ENCODE measurements at places on chromosomes 1 and 21.

- DNase-seq: no peak
Observed at GRCh38 chr1:59999006-59999405, 72.4 kb upstream of the CYP2J2 start.

GRCh38 chr1:89269277-89269676, 3.4 kb downstream of the GBP5 start:
- no peak for DNase-seq

DNA sequence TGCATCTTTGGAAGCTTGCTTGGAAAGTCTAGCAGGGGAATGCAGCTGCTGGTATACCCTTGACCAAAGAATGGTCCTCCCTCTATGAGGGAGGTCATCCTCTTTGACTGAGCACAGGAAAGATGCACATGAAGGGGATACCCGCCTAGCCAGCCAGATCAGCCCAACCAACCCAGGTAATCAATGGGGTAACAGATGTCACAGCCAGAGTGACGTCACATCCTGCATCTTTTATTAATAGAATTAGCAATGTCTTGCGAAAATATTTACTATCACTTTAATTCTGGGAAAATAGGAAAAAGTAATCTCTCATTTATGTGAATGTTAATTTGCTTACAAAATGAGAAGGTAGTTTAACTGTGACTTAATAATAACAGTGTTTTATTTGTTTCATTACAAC, 25.6 kb upstream of the PTBP2 start:
- no peak for DNase-seq

DNA sequence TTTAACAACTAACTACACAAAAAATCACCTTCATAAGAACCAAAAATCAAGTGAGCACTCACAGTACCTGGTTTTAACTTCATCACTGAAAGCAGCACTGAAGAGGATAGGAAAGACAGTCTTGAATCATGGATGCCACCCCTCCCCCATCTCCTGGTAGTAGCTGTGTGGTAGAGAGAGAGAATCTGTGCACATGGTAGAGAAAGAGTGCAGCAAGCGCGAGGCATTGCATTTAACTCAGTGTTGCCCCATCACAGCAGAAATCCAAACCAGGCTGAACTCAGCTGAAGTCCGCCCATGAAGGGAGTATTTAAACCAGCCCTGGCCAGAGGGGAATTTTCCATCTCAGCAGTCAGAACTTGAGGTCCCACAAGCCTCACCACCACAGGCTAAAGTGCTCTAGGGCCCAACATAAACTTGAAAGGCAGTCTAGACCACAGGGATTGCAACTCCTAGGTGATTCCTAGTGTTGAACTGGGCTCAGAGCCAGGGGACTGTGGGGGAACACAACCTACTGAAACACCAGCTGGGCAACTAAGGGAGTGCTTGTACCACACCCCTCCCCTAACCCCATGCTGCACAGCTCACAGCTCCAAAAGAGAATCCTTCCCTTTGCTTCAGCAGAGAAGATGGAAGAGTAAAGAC, 38.4 kb downstream of the VAV3 start:
- DNase-seq: peak; percentile 89

DNA sequence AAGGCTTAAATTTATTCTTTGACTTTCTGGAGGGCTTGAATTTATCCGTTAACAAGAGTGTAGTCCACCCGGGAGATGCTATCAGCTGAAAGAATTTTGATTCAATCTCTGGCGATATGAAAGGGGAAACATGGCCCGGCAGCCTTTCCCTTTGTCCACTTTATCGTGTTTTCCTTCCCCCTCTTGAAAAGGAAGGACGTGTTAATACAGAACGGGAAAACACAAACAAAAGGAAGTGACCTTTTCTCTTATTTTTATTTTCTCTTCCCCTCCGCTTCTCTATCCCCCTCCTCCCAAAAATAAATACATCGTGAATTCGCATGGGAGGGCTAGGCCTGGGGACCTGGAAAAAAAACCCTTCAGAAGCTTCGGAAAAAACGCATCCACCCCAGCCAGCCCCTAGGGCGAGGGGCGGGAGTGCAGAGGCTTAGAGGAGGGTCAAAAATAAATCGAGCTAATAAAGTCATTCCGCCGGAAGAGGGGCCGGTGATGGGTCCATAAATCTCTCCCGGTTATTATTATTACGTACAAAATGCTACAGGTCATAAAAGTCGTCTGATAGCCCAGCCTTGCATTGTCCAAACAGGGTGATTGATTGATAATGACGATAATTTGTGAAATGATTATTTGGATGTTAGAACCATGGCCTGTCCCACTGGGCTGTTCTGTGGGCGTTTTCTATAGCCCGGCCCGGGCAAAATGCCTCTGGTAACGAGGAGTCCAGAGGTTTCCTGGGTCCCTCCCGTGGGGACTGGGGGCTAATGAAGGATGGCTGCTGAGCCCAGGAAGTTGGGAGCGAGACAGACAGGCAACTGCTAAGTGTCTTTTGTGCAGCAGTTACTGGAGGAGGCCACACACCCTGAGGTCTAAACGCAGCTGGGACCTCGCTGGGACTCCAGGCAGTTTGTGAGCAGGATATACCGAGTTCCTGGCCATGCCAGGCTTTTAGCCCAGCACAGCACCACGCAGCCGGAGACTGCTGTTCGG, 179.4 kb downstream of the PRDM16 start:
- no peak for DNase-seq

DNA sequence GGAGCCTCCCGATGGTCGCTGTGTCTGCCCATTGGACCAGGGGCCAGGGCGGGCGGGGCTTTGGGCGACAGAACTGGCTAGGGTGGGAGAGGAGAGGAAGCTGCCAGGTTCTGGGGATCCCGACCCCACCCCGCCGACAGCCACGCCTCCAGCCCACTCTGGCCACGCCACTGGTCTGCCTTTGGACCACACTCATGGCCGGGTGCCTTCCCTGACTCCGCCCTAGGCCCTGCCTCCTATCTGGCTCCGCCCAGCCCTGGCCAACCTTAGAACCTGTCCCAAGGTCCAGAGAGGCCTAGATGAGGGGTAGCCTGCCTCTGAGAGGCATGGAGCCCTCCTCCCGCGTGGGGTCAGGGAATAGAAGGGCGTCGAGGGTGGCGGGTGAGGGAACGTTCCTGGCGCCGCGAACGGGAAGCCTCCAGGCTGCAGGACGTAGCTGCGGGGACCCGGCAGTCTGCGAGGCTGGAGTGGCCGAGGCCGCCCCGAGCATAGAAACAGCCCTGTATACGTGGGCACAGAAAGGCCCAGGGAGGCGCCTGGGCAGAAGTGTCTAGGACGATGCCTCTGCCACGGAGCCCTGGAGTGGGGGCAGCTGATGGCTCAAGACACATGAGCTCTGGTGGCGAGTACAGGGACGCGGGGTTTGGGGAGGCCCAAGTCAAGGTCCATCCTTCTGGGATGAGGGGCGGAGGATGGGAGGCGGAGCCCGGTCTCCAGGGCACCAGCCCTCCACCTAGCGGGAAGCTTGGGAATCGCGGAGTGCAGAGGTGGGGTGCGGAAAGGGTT, 11.5 kb upstream of the COL16A1 start:
- peak; percentile 85 for DNase-seq

Data from H4 (cell line).